ENCODE measurements at places on chromosomes 4 and X.

- DNase-seq: no peak
Measured at GRCh38 chr4:170271723-170272122, 182.0 kb upstream of the AADAT start.

- no peak for DNase-seq
Measured at GRCh38 chrX:2395261-2395992, 105.3 kb downstream of the DHRSX start.

- DNase-seq: no peak
Measured at GRCh38 chrX:135437867-135438733, 16.4 kb downstream of the SMIM10L2A start.

DNA sequence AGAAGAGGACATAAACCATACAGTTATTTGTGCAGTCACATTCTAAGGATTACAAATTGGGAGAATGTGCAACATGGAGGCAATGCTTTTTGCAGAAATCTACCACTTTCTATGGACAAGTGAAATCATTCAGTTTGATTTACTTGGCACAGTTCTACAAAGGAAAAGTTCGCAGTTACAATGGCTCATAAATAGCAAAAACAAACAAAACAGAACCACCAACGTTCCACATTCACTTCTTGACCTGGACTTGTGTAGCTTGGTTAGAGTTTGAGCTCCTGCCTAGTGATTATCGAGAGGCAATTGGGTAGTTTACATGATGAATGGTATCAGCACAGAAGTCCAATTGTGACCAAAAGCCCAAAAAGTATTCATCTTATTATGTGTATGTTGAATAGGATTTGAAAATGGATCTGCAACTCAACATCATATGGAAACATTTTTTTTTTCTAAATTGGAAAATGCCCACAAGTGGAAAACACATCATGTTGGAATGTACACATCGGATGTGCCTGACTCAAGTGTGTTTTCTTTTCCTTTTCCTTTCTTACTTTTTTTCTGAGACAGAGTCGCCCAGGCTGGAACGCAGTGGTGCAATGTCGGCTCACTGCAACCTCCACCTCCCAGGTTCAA lies 123.8 kb downstream of the LUZP4 start:
- no peak for DNase-seq

DNA sequence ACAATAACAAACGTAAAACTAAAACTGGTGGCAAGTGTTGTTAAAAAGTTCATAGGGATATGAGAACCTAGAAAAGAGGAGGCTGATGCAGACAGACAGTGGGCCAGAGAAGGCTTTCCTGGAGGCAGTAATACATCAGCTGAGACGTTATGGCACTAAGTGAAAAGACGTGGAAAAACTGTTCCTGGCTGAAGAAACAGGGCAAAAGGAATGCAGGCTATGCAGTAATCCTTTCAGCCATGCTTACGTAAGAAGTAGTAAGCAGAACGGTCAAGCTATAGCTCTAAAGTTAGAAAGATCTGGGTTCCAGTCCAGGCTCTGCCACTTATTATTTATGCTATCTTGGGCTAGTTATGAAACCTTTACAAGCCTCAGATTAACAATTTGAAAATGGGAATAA lies 6.4 kb downstream of the LAMTOR3 start:
- DNase-seq: no peak

DNA sequence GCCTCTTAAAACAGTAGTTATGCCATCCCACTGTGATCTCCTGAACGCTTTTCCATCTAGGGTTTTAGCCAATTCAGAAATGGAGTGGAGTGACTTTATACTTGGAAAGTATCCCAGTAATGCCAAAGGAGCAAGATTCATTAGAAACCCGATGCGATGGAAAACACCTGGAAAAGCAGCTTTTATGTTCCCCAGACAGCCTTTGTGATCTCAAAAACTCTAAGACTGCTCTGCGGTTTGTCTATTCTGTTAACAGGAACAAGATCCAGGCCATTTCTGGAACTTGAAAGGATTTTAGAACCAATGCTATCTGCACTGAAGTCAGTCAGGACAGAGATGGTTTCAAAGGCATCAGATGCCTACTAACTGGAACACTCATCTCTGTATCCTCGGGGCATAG lies 145.1 kb downstream of the APBB2 start:
- DNase-seq: no peak

GRCh38 chr4:97646997-97647396 lies 496.3 kb downstream of the STPG2 start:
- DNase-seq: no peak

DNA sequence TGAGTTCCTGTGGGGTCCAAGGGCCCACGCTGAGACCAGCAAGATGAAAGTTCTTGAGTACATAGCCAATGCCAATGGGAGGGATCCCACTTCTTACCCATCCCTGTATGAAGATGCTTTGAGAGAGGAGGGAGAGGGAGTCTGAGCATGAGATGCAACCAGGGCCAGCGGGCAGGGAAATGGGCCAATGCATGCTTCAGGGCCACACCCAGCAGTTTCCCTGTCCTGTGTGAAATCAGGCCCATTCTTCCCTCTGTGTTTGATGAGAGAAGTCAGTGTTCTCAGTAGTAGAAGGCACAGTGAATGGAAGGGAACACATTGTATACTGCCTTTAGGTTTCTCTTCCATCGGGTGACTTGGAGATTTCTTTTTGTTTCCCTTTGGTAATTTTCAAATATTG lies 4.8 kb downstream of the MAGEA11 start:
- no peak for DNase-seq

GRCh38 chr4:54588404-54588803 lies 69.4 kb upstream of the KIT start:
- no peak for DNase-seq

DNA sequence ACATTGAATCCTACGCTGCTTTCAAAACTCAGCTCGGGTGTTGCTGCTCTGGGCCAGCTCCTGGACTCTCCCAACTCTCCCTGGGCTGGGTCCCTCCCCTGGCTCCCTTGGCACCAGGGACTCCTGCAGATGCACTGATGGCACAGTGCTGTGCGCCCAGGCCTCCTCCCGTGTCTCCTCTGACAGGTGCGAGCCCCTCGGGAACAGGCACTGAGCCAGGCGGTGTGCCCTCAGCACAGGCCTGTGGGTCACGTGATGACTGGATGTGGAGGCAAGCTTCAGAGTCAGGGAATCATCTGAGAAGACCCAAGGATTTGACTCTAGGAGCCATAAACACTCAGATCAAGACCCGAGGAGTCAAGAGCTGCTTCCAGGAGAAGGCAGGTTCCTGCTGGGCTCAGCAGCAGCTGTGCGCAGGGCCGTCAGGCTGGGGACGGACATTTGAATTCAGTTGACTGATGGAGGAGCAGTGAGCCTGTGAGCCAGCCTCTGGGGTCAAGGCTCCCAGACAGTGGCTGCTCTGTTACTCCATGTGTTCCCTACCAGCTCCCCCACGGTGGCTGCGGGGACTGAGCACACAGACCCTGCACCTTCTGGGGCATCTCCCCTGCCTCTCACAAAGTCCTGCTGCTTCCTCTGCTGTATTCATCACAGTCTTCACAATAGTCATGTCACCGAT lies 33.0 kb downstream of the NAT8L start:
- no peak for DNase-seq

- DNase-seq: no peak
Measured at GRCh38 chrX:50125480-50125879, 75.3 kb downstream of the AKAP4 start.

- no peak for DNase-seq
Measured at GRCh38 chr4:101227715-101228114, 119.6 kb downstream of the PPP3CA start.
